ENCODE measurements at places on chromosomes 5 and 9. TPM values are rescaled to one million over a fixed set of nuclear protein-coding genes. Genes with fewer than 3 reads are reported as not detected.

GRCh38 chr9:111179577-111179976, 141.3 kb upstream of the LPAR1 start:
- no peak overlapping the region for H3K27ac ChIP-seq
- H3K4me1 ChIP-seq, result no peaks in the 10 kb centered on the region
- no peaks in the 10 kb centered on the region for H3K36me3 ChIP-seq
- DNase-seq, result peak; percentile 15
- H3K4me3 ChIP-seq, result no peak overlapping the region

DNA sequence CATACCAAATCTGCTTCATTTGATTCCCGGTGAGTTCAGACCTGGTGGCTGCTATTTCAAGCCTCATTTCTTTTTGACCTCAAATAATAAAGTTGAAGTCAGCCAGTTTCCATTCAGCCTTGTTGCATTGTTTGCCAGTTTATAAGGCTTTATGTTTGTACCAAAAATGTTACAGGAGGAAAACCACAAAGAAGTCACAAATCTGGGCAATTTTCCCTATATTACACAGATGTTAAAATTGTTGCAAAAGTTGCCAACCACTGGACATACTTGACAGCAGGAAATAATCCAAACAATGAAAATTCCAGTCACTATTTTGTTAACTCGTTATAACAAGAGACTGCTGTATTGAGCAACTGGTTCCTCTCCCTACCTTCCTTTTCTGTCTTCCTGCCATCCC, 1325.0 kb upstream of the DMAC1 start:
- no peak for DNase-seq
- H3K4me1 ChIP-seq, result no peaks in the 10 kb centered on the region
- no peaks in the 10 kb centered on the region for H3K36me3 ChIP-seq
- H3K27ac ChIP-seq, result no peak overlapping the region
- no peak overlapping the region for H3K4me3 ChIP-seq

DNA sequence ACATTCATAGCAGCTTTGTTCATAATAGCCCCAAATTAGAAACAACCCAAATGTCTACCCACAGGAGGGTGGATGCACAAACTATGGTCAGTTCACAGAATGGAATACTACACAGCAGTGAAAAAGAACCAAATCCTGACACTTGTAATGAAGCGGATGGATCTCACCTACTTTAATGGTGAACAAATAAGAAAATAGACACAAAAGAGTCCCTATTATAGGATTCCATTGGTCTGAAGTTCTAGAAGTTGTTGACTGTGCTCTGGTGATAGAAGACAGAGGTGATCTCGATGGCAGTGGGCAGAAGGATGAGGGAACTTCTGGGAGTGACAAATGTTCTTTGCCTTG, 20.6 kb upstream of the LAMC3 start:
- no peak overlapping the region for H3K4me3 ChIP-seq
- H3K4me1 ChIP-seq, result no peaks in the 10 kb centered on the region
- H3K36me3 ChIP-seq, result no peaks in the 10 kb centered on the region
- H3K27ac ChIP-seq, result no peak overlapping the region
- peaks cover 20% of the 10 kb centered on the region for H3K27me3 ChIP-seq
- DNase-seq, result no peak

Gene FOXD4
- not detected for total RNA-seq

GRCh38 chr5:39164529-39165402, 54.6 kb downstream of the FYB1 start:
- no peak overlapping the region for H3K4me3 ChIP-seq
- no peaks in the 10 kb centered on the region for H3K27me3 ChIP-seq
- no peak for DNase-seq
- H3K4me1 ChIP-seq, result no peaks in the 10 kb centered on the region

- H3K4me1 ChIP-seq, result no peaks in the 10 kb centered on the region
- DNase-seq, result no peak
- no peak overlapping the region for H3K27ac ChIP-seq
- no peak overlapping the region for H3K4me3 ChIP-seq
These were observed 145.3 kb downstream of the CACNA1B start for GRCh38 chr9:138022756-138023393.

Gene FAM174A
- 22.0 TPM for total RNA-seq

- H3K4me3 ChIP-seq, result no peak overlapping the region
- no peaks in the 10 kb centered on the region for H3K36me3 ChIP-seq
- H3K27ac ChIP-seq, result no peak overlapping the region
- no peaks in the 10 kb centered on the region for H3K27me3 ChIP-seq
- no peaks in the 10 kb centered on the region for H3K4me1 ChIP-seq
These were observed 59.6 kb upstream of the C5orf58 start for GRCh38 chr5:170173227-170173626.

Gene IL9
- not detected for total RNA-seq

DNA sequence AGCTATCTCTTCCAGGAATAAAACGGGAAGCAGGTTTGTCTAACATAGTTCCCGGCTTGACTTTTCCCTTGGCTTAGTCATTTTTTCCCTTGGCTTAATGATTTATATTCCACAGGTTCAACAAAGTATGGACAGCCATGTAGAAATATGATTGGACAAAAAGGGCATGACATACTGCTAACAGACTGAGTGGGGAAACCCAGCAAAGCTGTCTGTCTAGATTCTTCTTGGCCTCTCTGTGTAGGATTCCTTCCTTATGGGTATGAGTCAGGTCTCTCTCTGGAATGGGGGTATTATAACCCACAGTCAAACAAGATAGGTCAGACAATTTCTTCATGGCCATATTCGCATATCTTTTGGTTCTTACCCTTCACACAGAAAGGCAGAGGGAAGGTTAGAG, 5.7 kb upstream of the MTAP start:
- no peak for DNase-seq
- H3K36me3 ChIP-seq, result no peaks in the 10 kb centered on the region
- no peaks in the 10 kb centered on the region for H3K4me1 ChIP-seq
- H3K27me3 ChIP-seq, result peaks cover 52% of the 10 kb centered on the region

- H3K36me3 ChIP-seq, result no peaks in the 10 kb centered on the region
- no peaks in the 10 kb centered on the region for H3K4me1 ChIP-seq
- H3K4me3 ChIP-seq, result no peak overlapping the region
- no peak for DNase-seq
- no peaks in the 10 kb centered on the region for H3K27me3 ChIP-seq
These were observed 854 bp upstream of the TEX48 start for GRCh38 chr9:114682846-114683245.

Gene CLIC3
- total RNA-seq, result 3.4 TPM

- no peak overlapping the region for H3K27ac ChIP-seq
- H3K27me3 ChIP-seq, result no peaks in the 10 kb centered on the region
- no peak for DNase-seq
These were observed 9.1 kb downstream of the ENHO start for GRCh38 chr9:34513567-34514214.

- no peaks in the 10 kb centered on the region for H3K36me3 ChIP-seq
- H3K27ac ChIP-seq, result no peak overlapping the region
- no peak for DNase-seq
These were observed 334.8 kb downstream of the TRIM32 start for GRCh38 chr9:117021906-117022305.

- no peak overlapping the region for H3K27ac ChIP-seq
- H3K4me1 ChIP-seq, result no peaks in the 10 kb centered on the region
- H3K4me3 ChIP-seq, result no peak overlapping the region
- DNase-seq, result no peak
- H3K36me3 ChIP-seq, result no peaks in the 10 kb centered on the region
These were observed 666.9 kb upstream of the KLF4 start for GRCh38 chr9:108156270-108156998.

DNA sequence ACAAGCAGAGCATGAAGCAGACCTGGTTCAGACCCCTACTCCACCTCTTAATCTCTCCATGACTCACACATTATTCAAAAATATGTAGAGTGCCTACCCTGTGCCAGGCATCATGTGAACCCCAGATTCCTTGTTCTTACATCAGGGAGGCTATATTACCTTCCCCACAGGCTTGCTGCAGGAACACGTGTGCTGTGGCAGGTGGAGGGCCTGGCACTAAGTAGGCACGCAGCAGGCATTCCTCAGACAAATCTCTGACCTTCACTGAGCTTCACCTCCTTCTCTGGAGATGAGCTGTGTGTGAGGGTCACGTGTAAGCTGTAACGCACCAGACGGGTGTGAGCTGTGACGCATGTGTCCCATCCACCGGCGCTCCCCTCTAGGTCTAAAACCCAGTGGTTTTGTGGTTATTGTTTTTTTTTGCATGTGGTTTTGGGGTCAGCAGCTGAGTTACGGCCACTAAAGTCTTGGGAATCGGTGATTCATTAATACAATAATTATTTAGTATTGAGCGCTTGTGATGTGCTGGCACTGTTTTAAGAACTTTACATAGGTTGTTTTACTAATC, 30.3 kb downstream of the ANGPTL2 start:
- peaks cover 21% of the 10 kb centered on the region for H3K36me3 ChIP-seq
- no peak overlapping the region for H3K27ac ChIP-seq
- no peak overlapping the region for H3K4me3 ChIP-seq
- H3K27me3 ChIP-seq, result no peaks in the 10 kb centered on the region

DNA sequence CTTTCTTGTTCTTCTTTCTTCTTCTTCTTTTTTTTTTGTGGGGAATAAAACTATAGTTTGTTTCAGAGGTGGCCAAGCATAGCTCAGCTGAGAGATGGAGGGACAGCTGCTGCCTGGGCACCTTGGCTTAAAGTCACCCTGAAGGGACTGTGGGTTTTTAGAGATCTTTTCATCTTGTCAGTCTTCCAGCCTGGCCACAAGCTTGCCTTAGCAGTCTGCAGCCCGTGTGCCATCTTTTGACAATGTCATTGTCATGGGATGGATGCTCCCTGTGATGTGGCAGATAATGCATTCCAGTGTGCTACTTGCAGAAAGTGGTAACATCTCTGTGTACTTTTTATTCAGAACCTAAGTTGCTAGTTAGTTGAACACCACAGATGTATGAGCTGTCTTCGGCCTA, 280.8 kb downstream of the FANCC start:
- peaks cover 81% of the 10 kb centered on the region for H3K4me1 ChIP-seq
- peaks cover 66% of the 10 kb centered on the region for H3K36me3 ChIP-seq
- no peak overlapping the region for H3K4me3 ChIP-seq
- no peak overlapping the region for H3K27ac ChIP-seq
- DNase-seq, result no peak
- no peaks in the 10 kb centered on the region for H3K27me3 ChIP-seq

DNA sequence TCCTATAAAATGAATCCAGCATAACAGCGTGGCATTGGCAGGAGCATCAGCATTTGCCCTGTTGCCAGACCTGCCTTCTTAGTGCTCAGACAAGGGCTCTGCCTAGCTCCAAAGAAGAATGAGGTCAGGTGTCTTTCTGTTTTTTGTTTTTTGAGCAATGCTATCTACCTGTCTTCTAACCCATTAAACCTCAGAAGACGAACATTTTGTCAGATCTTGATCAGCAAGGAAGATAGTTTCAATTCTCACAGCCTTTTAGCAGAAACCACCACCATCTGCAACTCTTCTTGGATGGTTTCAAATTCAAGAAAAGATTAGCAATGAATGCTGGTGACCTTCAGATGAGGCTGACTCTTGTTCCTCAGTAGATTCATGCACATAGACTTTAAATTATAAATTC, 103.5 kb upstream of the IQGAP2 start:
- no peak overlapping the region for H3K27ac ChIP-seq
- H3K4me1 ChIP-seq, result peaks cover 11% of the 10 kb centered on the region
- H3K27me3 ChIP-seq, result no peaks in the 10 kb centered on the region
- DNase-seq, result no peak
- no peak overlapping the region for H3K4me3 ChIP-seq

- no peak overlapping the region for H3K4me3 ChIP-seq
- no peaks in the 10 kb centered on the region for H3K36me3 ChIP-seq
- no peaks in the 10 kb centered on the region for H3K27me3 ChIP-seq
- H3K27ac ChIP-seq, result no peak overlapping the region
These were observed 104.1 kb upstream of the NIPBL start for GRCh38 chr5:36772276-36773140.

Gene FKTN
- total RNA-seq, result 7.6 TPM

Gene IFNA8
- not detected for total RNA-seq

GRCh38 chr5:32625106-32625505, 39.7 kb downstream of the SUB1 start:
- peaks cover 11% of the 10 kb centered on the region for H3K4me1 ChIP-seq
- H3K36me3 ChIP-seq, result no peaks in the 10 kb centered on the region
- DNase-seq, result no peak
- no peak overlapping the region for H3K27ac ChIP-seq

Gene RC3H2
- 44.9 TPM for total RNA-seq

GRCh38 chr5:135750506-135750905, 84.0 kb upstream of the SLC25A48 start:
- H3K4me1 ChIP-seq, result no peaks in the 10 kb centered on the region
- H3K4me3 ChIP-seq, result no peak overlapping the region
- no peak overlapping the region for H3K27ac ChIP-seq
- H3K27me3 ChIP-seq, result no peaks in the 10 kb centered on the region
- no peak for DNase-seq

Gene PCDHGA5
- 6.8 TPM for total RNA-seq

Gene DPYSL3
- total RNA-seq, result 18.0 TPM

GRCh38 chr9:72911816-72912215, 41.0 kb downstream of the ALDH1A1 start:
- DNase-seq, result no peak
- H3K36me3 ChIP-seq, result peaks cover 4% of the 10 kb centered on the region
- H3K27ac ChIP-seq, result peak overlapping the region; percentile 62
- no peaks in the 10 kb centered on the region for H3K27me3 ChIP-seq
- no peaks in the 10 kb centered on the region for H3K4me1 ChIP-seq

- H3K27ac ChIP-seq, result no peak overlapping the region
- H3K4me1 ChIP-seq, result no peaks in the 10 kb centered on the region
- H3K4me3 ChIP-seq, result no peak overlapping the region
- peaks cover 19% of the 10 kb centered on the region for H3K36me3 ChIP-seq
- H3K27me3 ChIP-seq, result no peaks in the 10 kb centered on the region
These were observed 17.3 kb downstream of the VCAN start for GRCh38 chr5:83488821-83489220.

DNA sequence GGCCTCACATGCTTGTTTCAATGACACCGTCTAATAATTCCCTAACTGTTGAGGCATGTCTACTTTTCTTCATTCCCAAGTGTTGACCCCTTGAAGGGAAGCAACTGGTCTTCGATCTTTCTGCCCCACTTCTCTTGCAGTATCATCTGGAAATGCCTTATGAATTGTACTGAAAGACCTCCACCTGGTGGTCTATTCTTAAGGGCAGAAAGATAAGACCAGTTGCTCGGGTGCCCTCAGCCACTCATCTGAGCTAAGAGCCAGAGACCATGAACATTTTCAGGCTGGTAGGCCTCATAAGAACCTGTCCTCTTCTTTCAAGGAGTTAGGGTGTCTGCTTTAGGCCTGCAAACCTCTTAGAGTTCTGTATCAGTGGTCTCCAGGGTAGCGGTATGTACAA, 542.5 kb downstream of the CTNND2 start:
- no peak overlapping the region for H3K27ac ChIP-seq
- H3K4me1 ChIP-seq, result no peaks in the 10 kb centered on the region
- no peak for DNase-seq
- no peaks in the 10 kb centered on the region for H3K36me3 ChIP-seq
- no peaks in the 10 kb centered on the region for H3K27me3 ChIP-seq

Gene URM1
- total RNA-seq, result 52.8 TPM

Gene PCDH12
- 4.9 TPM for total RNA-seq
